Activated T-cell treated with anti-CD3 and anti-CD28 coated beads, Interleukin-2, amount 50 U/mL, for 72 hours (primary cell): ENCODE measurements at places on chromosomes 7 and 10. TPM values are rescaled to one million over a fixed set of nuclear protein-coding genes. Genes with fewer than 3 reads are reported as not detected.

PURB gene
- total RNA-seq = 29.6 TPM

- H3K27ac ChIP-seq = peak overlapping the region; percentile 96
- H3K27me3 ChIP-seq = no peaks in the 10 kb centered on the region
- peaks cover 9% of the 10 kb centered on the region for H3K36me3 ChIP-seq
- DNase-seq = no peak
Observed at GRCh38 chr10:114940735-114941134, 2.7 kb downstream of the TRUB1 start.

SLC13A4 gene
- not detected for total RNA-seq

ASB10 gene
- not detected for total RNA-seq

ARHGEF35 gene
- 3.8 TPM for total RNA-seq

DNA sequence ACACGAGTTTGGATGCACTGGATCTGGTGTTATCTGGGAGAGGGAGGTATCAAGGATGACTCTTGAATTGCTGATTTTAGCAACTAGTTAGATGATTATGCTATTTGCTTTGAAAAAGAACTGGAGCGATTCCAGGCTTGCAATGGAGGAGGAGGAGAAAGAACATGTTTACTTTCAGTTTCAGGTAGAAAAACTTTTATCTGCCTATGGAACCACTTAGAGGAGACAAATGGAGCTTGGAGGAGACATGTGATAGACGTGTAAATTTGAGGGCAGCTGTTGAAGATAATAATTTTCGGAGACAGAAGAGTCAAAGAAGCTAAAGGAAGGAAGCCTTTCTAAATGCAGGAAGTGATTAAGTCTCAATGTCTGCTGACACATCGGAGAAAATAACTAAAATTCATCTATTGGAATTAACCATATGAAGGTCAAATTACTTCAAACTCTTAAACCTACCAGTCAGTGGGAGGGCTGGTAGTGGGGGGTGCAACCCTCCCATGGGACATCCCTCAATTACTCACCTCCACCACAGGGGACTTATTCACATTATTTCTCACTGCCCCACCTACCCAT, 56.4 kb upstream of the GNAI1 start:
- no peaks in the 10 kb centered on the region for H3K27me3 ChIP-seq
- no peak for DNase-seq
- H3K4me1 ChIP-seq = peaks cover 17% of the 10 kb centered on the region
- peak overlapping the region; percentile 71 for H3K4me3 ChIP-seq

- no peak overlapping the region for H3K4me3 ChIP-seq
- H3K27me3 ChIP-seq = no peaks in the 10 kb centered on the region
- no peaks in the 10 kb centered on the region for H3K36me3 ChIP-seq
- no peak overlapping the region for H3K27ac ChIP-seq
Observed at GRCh38 chr7:79334334-79334733, 119.1 kb downstream of the MAGI2 start.

- H3K4me3 ChIP-seq = no peak overlapping the region
- peaks cover 19% of the 10 kb centered on the region for H3K4me1 ChIP-seq
- peaks cover 1% of the 10 kb centered on the region for H3K36me3 ChIP-seq
- no peaks in the 10 kb centered on the region for H3K27me3 ChIP-seq
- H3K27ac ChIP-seq = no peak overlapping the region
- DNase-seq = no peak
Observed at GRCh38 chr10:62658516-62658915, 146.0 kb upstream of the ADO start.

DNA sequence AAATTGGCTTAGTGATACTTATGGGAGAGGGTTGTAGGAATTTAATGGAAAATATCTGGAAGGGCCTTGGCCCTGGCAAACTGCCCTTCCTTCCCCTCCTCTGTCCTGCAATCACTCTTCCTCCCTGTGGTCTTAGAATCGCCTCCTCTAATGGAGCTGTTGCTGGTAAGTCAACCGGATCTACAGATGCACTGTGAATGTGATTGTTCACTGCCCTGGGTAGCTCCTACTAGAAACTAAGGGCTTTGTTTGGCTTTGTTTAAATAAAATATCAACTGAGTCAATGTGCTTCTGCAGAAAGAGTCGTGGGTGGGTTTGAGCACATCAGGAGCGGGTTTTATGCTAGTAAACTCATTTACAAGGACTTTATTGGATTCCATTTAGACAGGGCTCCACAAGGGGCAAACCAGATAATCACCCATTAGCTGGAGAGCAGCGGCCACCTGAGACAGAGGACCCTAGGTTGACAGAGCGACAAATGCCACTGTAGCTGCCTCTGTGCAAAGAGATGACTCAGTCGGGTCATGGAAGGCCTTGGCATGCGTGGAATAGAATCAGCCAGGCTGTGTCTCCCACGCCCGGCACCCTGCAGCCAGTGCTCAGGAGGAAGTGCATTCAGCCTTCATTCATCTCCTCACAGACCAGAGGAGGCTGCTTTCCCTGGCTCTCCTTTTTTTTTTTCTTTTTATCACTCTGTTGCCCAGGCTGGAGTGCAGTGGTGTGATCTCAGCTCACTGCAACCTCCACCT, 97.9 kb downstream of the GAD2 start:
- DNase-seq = no peak
- no peaks in the 10 kb centered on the region for H3K4me1 ChIP-seq
- no peaks in the 10 kb centered on the region for H3K36me3 ChIP-seq
- H3K27me3 ChIP-seq = peaks cover 8% of the 10 kb centered on the region
- H3K4me3 ChIP-seq = no peak overlapping the region

- DNase-seq = no peak
- H3K27me3 ChIP-seq = no peaks in the 10 kb centered on the region
- peaks cover 3% of the 10 kb centered on the region for H3K36me3 ChIP-seq
- H3K27ac ChIP-seq = peak overlapping the region; percentile 97
- H3K4me1 ChIP-seq = peaks cover 47% of the 10 kb centered on the region
- H3K4me3 ChIP-seq = peak overlapping the region; percentile 91
Observed at GRCh38 chr7:39592586-39592985, 26.4 kb downstream of the YAE1 start.

- DNase-seq = no peak
- no peak overlapping the region for H3K4me3 ChIP-seq
- H3K4me1 ChIP-seq = peaks cover 50% of the 10 kb centered on the region
- no peak overlapping the region for H3K27ac ChIP-seq
- peaks cover 16% of the 10 kb centered on the region for H3K36me3 ChIP-seq
Observed at GRCh38 chr10:100911472-100911871, 1.3 kb upstream of the SLF2 start.

GRCh38 chr7:157964016-157964415, 623.6 kb downstream of the PTPRN2 start:
- no peak for DNase-seq
- no peak overlapping the region for H3K27ac ChIP-seq

PDZD7 gene
- 0.44 TPM for total RNA-seq

CPED1 gene
- not detected for total RNA-seq

SPOCK2 gene
- 291 TPM for total RNA-seq

SHOC2 gene
- total RNA-seq = 71.3 TPM

DNA sequence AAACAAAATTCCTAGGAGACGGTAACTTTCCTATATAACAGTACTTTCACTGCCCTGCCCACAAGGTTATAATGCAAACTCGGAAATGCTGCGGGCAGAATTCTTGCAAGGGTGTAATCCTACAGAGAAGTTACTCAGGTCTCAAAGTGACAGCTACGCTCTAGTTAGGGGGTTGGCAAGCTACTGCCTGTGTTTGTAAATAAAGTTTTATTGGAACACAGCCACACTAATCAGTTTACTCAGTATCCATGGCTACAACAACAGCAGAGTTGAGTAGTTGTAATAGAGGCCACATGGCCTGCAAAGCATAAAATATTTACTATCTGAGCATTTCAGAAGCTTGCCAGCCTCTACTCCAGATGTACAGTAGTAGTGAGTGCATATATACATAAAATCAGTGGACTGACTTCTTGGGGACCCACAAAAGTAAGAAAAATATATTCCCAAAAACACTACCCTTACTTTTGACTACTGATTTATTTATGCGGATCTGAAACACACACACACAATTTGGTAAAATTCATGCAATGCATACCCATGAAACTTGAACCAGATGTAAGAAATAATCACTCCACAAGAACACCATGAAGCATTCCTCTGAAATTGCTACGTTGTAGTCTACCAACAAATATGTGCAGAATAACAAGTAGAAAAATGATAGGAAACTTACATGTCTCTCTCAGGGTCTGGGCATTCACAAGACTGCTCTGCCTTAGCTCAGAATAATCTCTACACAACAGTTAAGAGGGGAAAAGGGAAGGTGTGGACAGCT, 53.0 kb downstream of the SMURF1 start:
- H3K36me3 ChIP-seq = no peaks in the 10 kb centered on the region
- no peak overlapping the region for H3K27ac ChIP-seq
- no peak for DNase-seq
- H3K27me3 ChIP-seq = no peaks in the 10 kb centered on the region
- peaks cover 7% of the 10 kb centered on the region for H3K4me1 ChIP-seq
- H3K4me3 ChIP-seq = no peak overlapping the region

DNA sequence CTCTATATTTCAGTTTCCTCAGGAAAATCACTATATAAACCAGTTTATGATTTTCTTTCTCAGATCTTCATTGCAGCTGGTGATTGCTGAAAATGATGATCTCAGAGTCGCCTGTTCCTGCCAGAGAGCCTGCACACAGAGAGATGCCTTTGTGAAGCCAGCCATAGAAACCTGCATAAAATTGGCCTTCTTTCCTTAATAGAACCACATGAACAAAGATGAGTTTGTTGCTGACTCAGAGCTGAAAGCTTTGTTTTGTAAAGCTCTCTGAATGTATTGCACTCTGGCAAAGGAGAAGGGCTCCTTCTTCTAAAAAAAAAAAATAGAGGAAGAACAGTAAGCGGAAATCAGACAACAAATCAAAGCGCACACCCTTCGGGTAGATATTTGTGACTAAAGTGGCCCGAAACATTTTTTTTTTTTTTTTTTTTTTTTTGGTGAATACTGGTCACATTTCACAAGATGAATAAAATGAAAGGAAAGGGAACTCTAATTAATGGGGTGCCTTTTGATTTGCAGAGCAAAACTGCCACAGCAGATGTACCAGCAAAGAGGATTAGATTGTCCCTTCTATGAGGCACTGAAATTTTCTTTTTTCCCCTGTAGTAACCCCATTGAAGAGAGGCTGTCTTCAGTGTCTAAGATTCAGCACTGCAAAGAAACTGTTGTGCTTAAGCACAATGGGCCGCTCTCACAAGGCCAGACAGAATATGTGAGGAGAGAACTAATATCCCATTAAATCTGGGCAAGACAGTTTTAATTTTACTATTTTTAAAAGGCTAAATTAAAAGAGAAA, 75.1 kb upstream of the PTPRZ1 start:
- no peak for DNase-seq
- H3K4me3 ChIP-seq = no peak overlapping the region
- H3K4me1 ChIP-seq = no peaks in the 10 kb centered on the region
- H3K36me3 ChIP-seq = no peaks in the 10 kb centered on the region
- H3K27me3 ChIP-seq = no peaks in the 10 kb centered on the region

DNA sequence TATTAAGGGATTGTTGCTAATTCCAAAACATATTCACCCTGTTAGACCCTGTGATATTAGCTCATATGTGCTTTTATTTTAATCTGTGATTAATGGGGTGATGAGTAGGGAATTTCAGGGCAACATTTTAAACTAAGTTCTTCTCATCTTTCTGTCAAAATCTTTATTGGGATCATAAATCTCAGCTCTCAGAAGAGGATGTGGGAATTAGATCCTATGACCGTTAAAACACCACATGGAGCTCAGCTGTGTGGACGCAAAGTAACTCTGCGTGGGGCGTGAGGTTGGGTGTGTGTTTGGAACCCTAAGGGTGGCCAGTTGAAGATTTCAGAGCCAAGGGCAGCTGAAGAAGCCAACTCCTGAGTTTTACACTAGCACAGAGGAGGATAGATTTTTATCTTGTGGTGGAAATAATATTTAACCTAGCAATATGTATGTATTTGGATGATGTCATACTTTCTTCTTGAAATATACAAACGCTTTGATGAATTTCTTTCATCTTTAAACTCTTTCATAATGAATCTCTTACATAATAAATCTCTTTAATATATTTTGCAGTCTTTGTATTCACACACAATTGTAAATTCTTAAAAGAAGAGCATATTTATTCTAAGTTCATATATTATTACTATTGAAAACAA, 64.4 kb downstream of the EPDR1 start:
- peaks cover 22% of the 10 kb centered on the region for H3K27me3 ChIP-seq
- no peak for DNase-seq
- no peak overlapping the region for H3K27ac ChIP-seq
- no peak overlapping the region for H3K4me3 ChIP-seq
- H3K4me1 ChIP-seq = no peaks in the 10 kb centered on the region

WIPF3 gene
- total RNA-seq = not detected

- H3K36me3 ChIP-seq = no peaks in the 10 kb centered on the region
- DNase-seq = no peak
- H3K27ac ChIP-seq = no peak overlapping the region
- H3K27me3 ChIP-seq = peaks cover 19% of the 10 kb centered on the region
- H3K4me3 ChIP-seq = no peak overlapping the region
- peaks cover 4% of the 10 kb centered on the region for H3K4me1 ChIP-seq
Observed at GRCh38 chr10:123479640-123480039, 186.5 kb upstream of the GPR26 start.

- H3K36me3 ChIP-seq = peaks cover 6% of the 10 kb centered on the region
- H3K27me3 ChIP-seq = no peaks in the 10 kb centered on the region
- peaks cover 58% of the 10 kb centered on the region for H3K4me1 ChIP-seq
- DNase-seq = no peak
- H3K27ac ChIP-seq = peak overlapping the region; percentile 85
- peak overlapping the region; percentile 74 for H3K4me3 ChIP-seq
Observed at GRCh38 chr10:86413046-86413728, 46.6 kb upstream of the GRID1 start.

DNA sequence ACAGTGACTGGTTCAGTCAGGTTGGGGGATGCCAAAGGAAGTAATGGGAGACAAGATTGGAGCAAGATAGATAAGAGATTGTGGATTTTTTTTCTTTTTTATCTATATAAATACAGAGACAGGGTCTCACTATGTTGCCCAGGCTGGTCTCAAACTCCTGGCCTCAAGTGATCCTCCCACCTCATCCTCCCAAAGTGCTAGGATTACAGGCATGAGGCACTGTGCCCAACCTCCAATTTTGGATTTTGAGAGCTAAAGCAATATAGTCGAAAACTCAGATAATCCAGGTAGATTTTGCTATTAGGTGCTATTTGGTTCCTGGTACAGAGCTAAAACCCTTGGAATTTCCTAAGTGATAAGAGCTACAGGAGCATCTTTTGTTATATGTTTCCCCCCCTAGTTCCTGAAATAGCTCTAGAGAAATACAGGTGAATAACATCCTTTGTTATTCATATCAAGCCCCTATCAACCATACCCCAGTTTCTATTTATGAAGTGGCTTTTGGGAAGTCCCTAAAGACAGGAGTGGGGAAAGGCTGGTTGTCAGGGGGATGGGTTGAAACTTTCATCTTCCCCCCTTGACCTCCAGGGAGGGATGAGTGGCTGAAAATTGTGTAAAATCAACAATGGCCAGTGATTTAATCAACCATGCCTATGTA, 151.2 kb downstream of the CFTR start:
- no peaks in the 10 kb centered on the region for H3K36me3 ChIP-seq
- DNase-seq = no peak
- H3K4me1 ChIP-seq = no peaks in the 10 kb centered on the region
- no peak overlapping the region for H3K4me3 ChIP-seq

DNA sequence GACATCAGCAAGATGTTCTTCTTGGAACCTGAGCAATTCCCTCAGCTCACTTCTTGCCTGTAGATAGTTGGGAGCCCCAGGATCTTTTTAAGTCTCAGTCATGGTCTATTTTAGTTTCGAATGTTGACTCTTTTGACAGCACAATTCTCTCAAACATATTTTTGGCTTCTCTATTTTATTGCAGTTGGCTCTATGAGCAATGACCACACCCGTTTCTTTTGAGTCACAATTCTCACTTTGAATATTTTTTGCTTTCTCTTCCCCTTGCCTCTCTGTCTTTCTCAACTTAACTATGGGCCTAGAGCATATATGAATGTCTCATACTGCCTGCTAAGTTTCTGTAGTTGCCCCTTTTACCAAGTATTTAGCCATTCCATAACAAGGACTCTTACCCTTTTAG, 222.8 kb downstream of the PTN start:
- no peaks in the 10 kb centered on the region for H3K27me3 ChIP-seq
- H3K27ac ChIP-seq = no peak overlapping the region
- DNase-seq = no peak
- no peak overlapping the region for H3K4me3 ChIP-seq
- no peaks in the 10 kb centered on the region for H3K36me3 ChIP-seq
- no peaks in the 10 kb centered on the region for H3K4me1 ChIP-seq
